NCI-H524 (cell line): ENCODE measurements at places on chromosomes 7 and 10.

GRCh38 chr7:98305951-98306535, 24.6 kb downstream of the BRI3 start:
- DNase-seq, result no peak

DNA sequence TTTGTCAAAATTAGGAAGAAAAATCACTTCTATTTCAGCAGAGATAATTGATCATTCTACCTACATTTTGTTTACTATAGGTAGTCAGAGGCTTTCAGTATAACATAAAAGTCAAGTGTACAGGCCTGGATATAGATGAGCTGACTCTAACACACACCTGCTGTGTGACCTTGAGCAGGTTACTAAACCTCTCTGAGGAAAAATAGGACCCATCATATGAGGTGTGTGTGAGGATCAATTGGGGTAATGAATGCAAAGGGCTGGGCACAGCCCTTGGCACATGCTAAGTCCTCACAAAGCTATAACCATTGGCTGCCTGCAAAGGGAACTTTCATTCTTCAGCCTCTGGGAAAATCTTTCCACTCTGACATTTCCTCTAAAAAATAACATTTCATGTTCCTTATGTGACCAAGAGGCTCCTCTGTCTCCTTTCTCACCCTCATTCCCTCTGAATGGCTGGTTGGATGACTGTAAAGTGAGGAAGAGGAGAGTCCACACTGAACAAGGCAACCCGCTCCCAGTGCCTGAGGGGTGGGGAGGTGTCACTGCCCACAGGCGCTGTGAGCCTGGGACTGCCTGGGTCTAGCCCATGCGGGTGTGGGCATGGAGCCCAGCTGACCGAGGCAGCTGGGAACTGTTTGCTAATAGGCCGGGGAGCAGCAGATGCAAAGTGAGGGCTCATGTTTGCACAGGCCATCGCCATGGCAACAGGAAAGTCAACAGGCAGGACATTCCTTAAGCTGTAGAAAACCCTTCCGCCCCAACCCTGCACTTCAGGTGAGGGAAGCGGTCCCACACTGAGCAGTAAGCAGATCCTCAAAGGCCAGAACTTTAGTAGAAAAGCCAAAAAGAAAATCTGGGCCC, 36.8 kb downstream of the MYOF start:
- DNase-seq, result peak; percentile 81

DNA sequence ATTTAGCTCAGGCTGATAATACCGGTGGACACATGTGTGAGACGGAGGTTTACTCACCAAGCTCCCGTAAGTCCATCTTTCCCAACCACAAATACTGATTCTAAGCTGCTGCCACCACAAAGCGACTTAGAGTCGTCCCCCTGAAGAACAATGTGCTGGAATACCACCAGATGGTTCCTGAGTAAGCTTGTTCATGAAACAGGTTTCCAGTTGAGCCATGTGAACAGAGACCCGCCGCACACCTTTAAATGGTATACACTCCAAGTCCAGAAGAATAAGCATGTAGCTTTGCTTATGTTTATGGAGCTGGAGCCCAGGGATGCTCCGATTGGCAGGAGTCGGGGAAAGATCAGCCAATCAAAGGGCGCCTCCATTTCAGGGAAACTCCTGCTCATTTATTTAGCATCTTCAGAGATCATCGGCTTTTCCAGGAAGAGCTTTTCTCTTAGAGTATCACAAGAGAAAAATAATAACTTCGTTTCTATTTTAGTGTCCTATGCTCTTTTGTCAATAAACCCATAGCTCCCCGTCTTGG, 261.6 kb upstream of the AOAH start:
- peak; percentile 72 for DNase-seq

DNA sequence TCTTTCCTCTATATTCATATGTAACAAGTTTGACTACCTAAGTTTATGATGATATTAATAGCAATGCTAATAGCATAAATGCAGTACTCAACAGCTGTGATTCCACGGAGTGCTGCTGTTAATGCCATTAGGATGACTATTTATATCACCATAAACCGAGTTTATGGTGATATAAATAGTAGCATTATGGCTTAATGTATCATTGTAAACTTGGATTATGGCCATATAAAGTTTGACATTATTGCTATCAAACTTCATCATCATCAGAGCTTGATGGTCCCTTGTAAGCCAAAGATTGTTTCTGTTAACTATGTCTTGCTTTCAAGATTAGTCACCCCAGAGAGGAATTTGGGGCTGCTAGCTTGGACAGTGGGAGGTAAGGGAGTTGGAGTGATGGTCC, 612.4 kb upstream of the C7orf33 start:
- no peak for DNase-seq

DNA sequence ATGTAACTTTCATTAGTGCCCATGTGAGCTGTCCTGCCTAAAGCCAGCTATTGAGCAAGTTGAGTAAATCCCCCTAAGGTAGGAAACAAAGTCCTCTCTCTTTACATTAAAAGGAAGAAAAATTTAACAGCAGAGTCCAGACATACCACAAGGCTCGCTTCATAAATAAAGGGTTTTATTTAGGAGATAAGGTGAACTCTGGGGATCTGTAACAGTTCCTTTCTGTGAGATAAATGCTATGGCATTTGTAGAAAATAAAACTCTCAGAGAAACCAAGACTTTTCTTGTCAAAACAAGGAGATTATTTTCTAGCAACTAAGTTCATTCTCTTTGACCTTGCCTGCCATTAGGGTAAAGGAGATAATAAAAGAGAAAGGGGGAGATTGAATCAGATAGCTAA, 32.3 kb upstream of the LYZL1 start:
- no peak for DNase-seq
